ENCODE measurements at places on chromosomes 3 and 15.

- DNase-seq: no peak
Observed at GRCh38 chr15:73518876-73519733, 76.1 kb downstream of the REC114 start.

DNA sequence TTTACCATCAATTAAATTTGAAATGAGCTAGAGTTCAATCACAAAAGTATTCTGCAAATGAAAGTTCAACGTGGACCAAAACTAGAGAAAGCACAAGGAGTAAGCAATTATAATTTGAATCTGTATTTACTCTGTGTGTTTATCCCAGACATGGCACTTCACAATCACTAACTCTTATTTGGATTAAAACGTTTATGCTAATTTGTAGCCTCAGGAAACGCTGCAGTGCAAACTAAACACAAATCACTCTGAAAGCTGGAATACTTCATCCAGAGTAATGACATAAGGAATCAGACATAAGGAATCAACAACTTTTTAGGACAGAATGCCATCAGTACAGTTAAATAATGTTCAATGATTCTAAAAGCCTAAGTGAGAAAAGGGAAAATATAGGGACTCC, 18.5 kb downstream of the CEP152 start:
- no peak for DNase-seq

DNA sequence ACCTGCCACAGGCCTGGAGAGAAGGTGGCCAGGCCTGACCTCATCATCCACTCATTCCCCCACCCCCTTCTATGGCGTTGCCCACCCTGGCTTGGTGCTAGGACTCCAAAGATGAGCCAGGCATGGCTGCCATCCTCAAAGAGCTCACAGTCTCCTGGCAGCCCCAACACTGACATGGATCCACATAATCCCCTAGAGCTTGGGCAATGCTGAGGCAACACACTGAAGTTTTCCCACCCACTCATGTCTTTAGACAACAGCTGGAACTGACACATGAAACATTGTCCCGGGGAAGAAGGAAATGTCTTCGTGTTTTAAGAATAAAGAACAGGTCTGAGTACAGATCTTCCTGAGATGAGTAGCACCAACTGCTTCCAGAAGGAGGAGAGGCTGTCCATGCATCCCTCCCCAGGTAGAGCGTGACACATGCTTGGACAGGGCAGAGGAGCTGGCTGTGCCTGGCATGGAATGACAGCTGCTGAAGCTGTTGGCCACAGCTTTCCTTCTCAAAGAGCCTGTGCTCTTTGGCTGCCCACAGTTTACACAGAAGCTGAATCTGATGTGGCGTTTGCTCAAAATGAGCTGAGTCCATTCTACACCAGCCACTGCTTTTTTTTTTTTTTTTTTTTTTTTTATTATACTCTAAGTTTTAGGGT, 70.1 kb downstream of the HOMER2 start:
- no peak for DNase-seq

DNA sequence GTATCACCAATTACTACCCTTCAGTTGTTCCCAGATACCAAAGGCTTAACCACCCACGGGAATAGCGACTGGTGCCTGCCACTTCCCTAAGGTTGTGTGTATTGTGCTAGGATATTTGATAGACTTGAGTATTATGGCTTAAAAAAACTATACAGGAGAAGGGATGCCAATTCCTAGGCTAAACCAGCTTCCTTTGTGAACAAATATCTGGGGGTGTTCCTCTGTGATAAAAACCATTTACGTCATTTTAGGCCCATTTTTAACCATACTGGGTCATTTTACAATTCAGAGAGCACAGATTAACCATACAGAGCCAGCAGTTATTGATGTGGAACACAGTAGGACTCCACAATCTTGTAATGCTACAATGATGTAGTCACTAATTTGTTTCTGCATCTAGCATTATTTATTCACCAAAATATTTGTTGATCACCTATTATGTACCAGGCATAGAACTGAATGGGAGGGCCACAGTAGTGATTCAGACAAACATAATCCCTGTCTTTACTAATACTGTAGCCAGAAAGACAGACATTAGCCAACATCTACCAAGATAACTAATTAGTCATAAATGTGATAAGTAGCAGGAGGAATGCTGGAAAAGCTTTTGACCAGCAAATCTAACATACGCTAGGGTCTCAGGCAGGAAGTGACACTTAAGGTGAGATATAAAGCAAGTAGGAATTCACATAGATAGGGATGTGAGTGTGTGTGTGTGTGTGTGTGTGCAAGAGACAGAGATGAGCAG, 184.8 kb downstream of the MECOM start:
- no peak for DNase-seq

DNA sequence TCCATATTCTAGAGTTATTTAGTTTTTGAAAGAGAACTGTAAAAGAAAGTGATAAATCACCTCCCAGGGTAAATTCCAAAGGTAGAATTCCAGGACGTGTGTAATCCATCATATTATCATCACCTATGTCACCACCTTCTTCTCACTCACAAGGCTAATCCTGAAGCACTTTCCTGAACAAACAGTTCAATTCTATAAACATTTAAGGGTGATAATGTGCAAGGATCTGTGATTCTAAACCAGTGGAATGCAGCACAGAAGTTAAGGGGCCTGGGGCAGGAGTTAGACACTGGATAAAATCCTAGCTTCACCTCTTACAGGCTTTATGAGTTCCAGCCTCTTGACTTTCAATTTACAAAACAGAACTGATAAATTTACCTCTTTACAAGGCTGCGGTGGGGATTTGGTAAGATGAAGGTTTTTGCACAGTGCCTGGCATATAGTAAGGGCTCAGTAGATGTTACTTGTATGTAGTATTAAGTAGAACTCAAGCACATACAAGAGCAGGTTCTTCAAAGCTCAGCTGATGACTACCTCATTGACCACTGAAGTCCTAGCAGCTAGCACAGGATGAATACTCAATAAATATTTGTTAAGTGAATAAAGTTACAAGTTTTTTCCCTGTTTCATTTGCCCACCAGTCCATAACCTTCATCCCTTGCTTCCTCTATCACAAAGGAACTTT, 47.3 kb upstream of the CCDC80 start:
- no peak for DNase-seq

DNA sequence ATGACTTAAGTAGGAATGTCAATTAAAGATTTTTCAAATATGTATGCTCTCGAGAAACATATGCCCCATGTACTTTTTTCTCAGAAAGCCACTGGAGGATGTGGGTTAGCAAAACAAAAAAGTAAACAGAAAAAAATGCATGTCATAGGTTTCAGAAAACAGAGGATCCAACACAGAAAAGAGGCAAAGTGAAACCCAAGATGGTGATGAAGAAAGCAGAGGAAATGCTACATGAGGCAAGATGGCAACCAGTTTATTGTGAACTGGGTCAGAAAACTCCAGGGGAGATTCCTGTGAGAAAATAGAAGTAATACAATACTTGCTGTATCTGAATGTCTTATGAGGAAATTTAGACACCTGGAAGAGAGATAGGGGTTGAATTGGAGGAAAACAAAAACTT, 30.8 kb upstream of the EOMES start:
- DNase-seq: no peak

Measured in activated CD4-positive, alpha-beta T cell treated with anti-CD3 and anti-CD28 coated beads, Interleukin-2, amount 50 U/mL, for 24 hours (primary cell).